ENCODE measurements at places on chromosomes 2 and 18. TPM values are rescaled to one million over a fixed set of nuclear protein-coding genes. Genes with fewer than 3 reads are reported as not detected.

DNA sequence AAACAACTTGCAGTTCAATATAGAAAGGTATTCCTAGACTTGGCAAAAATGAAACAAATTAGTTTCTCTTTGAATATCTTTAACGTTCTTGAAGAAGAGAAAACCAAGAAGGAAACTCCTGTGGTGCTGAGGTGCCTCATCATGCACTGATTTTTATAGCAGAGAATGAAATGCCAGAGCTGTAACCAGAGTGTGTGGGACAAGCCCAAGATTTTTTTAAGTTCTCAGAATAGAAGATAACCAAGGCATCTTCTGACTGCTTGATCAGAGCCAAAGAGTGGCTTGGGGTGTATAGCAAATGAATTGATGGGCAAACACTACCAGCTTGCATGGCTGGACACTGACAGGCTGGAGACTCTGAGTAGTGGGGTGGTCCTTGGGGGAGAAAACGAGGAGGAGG is 7.9 kb downstream of the FHOD3 start:
- H3K36me3 ChIP-seq, result no peaks in the 10 kb centered on the region
- peaks cover 16% of the 10 kb centered on the region for H3K27me3 ChIP-seq
- no peak overlapping the region for H3K27ac ChIP-seq
- peaks cover 2% of the 10 kb centered on the region for H3K4me1 ChIP-seq
- H3K4me3 ChIP-seq, result no peak overlapping the region

GRCh38 chr2:240791821-240792628 is 28.0 kb downstream of the KIF1A start:
- H3K36me3 ChIP-seq, result no peaks in the 10 kb centered on the region
- no peak overlapping the region for H3K27ac ChIP-seq
- peak; percentile 53 for DNase-seq
- H3K27me3 ChIP-seq, result peaks cover 26% of the 10 kb centered on the region
- H3K4me3 ChIP-seq, result no peak overlapping the region

DNA sequence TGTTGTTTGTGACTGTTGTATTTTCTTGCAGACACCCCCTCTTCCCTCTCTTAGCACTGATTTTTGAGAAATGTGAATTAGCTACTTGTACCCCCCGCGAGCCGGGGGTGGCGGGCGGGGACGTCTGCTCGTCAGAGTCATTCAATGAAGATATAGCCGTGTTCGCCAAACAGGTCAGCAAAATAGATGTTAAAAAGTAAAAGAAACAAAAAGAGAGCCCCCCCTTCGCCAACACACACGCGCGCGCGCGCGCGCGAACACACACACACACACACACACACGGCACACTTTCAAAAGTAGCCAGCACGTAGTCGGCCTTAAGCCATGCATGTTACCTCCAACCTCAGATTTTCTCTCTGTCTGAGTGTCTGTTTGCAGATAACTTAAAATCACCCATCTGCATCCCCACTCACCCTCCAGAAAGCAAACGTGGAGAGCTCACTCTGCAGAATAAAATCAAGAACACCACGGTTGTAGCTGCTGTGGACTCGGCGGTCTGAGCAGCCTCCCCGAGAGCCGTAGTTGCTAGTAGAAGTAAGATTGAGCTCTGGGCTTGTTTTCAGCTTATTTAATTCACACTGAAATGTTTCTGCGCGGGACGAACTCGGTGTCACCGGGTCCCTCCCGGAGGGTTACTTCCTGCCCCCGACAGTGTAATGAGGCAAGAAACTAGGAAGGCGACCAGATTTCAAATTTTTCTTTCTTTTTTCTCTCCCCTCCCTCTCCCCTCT is 5.1 kb downstream of the MEIS1 start:
- H3K27ac ChIP-seq, result peak overlapping the region; percentile 68
- peaks cover 15% of the 10 kb centered on the region for H3K27me3 ChIP-seq
- peaks cover 17% of the 10 kb centered on the region for H3K4me1 ChIP-seq
- H3K36me3 ChIP-seq, result peaks cover 17% of the 10 kb centered on the region
- H3K4me3 ChIP-seq, result peak overlapping the region; percentile 84

DNA sequence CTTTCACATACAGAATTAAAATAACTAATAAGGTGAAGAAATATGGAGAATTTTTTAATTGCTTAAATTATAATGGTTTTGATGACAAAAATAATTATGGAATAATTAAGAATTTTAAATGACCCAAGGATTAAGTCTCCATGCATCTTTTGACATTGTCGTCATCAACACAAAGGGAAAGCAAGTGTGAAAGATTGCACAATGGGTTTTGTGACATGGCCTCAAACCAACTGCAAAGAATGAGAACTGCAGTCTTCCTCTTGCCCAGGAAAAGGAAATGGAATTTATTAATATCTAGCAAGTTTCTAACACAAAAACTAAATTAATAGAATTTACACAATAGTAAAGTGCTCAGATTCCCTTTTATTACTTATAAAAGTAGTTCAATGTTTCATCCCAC is 329.1 kb upstream of the PKDCC start:
- no peaks in the 10 kb centered on the region for H3K36me3 ChIP-seq
- peaks cover 24% of the 10 kb centered on the region for H3K4me1 ChIP-seq
- no peak overlapping the region for H3K27ac ChIP-seq
- H3K27me3 ChIP-seq, result no peaks in the 10 kb centered on the region
- DNase-seq, result no peak
- no peak overlapping the region for H3K4me3 ChIP-seq

GRCh38 chr2:107681936-107682335 is 144.8 kb upstream of the RGPD4 start:
- H3K4me1 ChIP-seq, result no peaks in the 10 kb centered on the region
- H3K27ac ChIP-seq, result no peak overlapping the region
- no peaks in the 10 kb centered on the region for H3K36me3 ChIP-seq
- H3K4me3 ChIP-seq, result no peak overlapping the region

GRCh38 chr2:241541564-241542277 is 16.8 kb upstream of the BOK start:
- H3K27ac ChIP-seq, result no peak overlapping the region
- H3K4me3 ChIP-seq, result peak overlapping the region; percentile 50
- no peak for DNase-seq
- peaks cover 20% of the 10 kb centered on the region for H3K4me1 ChIP-seq
- H3K27me3 ChIP-seq, result peaks cover 16% of the 10 kb centered on the region

DNA sequence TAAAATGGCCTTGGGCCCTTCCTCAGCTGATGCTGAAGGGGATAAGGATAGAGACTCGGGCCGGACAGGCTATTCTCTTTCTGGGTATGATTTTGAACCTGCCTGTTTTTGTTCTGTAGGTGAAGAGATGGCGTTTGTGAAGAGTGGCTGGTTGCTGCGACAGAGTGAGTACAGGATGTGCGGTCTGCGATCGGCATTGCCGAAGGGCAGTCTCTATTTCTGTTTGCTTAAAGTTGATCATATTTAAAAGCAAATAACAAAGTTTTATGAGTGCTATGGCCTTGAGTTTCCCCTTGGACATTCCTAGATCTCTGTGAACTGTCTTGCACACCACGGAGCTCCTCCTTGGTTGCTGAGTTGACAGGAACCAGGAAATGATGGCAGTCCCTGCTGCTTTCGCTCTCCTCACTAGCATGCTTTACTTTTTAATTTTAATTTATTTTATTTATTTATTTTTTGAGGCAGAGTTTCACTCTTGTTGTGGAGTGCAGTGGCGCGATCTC is 15.7 kb downstream of the PLEKHB2 start:
- peaks cover 33% of the 10 kb centered on the region for H3K36me3 ChIP-seq
- no peak overlapping the region for H3K4me3 ChIP-seq
- no peak for DNase-seq
- H3K27ac ChIP-seq, result no peak overlapping the region
- peaks cover 2% of the 10 kb centered on the region for H3K4me1 ChIP-seq

DNA sequence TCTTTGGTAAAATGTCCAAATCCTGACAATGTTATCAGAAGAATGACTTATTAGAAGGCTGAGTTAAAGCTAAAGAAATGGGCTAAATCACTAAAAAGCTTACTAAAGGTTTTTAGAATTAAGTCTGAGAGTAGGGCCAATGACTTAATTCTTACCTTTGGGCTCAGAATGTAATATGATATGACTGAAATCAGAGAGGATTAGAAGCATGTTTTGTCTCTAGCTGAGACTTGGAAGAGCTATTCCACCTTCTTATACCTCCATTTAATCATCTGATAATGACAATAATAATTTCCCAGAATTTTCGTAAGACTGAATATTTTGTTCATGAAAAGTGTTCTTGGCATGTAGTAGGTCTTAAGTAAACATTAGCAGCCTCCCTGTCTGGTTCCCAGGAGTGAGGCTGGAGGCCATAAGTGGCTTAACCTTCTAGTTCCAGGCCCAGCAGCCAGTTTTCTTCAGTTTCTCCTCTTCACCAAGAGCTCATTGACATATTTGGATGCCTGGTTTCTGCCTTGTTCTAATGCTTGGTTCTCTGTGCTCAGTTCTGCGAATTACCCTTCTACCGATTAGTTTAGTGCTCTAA is 25.5 kb upstream of the E2F6 start:
- H3K27ac ChIP-seq, result no peak overlapping the region
- no peaks in the 10 kb centered on the region for H3K36me3 ChIP-seq
- H3K4me1 ChIP-seq, result peaks cover 5% of the 10 kb centered on the region
- no peaks in the 10 kb centered on the region for H3K27me3 ChIP-seq
- no peak for DNase-seq
- H3K4me3 ChIP-seq, result no peak overlapping the region

- H3K36me3 ChIP-seq, result peaks cover 6% of the 10 kb centered on the region
- DNase-seq, result no peak
- H3K27me3 ChIP-seq, result no peaks in the 10 kb centered on the region
- H3K27ac ChIP-seq, result no peak overlapping the region
These were observed 131.0 kb downstream of the NFATC1 start for GRCh38 chr18:79526468-79527460.

Gene NRBP1
- total RNA-seq, result 84.3 TPM

Gene MRO
- total RNA-seq, result not detected

Gene MLPH
- 27.2 TPM for total RNA-seq

Gene RNU2-63P
- not detected for total RNA-seq
